ENCODE measurements at places on chromosomes 7 and 10.

GRCh38 chr10:83809001-83809400 is 330.3 kb upstream of the GHITM start:
- no peak overlapping the region for H3K27ac ChIP-seq
- H3K4me1 ChIP-seq = no peaks in the 10 kb centered on the region
- H3K36me3 ChIP-seq = no peaks in the 10 kb centered on the region
- no peaks in the 10 kb centered on the region for H3K27me3 ChIP-seq

DNA sequence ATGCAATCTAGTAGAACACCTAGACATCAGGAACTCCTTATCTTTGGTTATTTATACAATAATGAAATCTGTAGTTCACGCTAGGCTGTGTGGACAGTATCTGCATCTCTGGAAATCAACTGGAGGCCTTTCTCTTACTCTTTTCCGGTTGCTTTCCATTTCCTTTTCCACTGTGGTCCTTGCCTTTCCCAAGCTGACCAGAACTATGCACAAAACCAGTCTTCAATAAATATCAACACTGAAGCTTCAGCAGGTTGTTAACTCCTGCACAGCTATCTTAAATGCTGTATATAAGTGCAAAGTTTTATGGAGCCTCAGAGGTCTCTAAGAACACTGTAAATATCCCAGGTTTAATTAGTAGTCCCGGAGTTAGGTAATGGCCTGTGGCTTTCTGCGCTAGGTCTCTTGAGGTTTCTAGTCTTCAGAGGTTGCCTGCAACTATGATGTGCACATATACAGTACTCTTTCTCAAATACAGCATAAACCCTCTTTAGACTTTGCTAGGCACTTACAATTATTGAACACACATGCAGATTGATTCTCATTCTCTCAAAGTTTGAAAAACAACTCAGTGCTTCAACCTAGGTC is 2.4 kb downstream of the KLLN start:
- H3K27me3 ChIP-seq = no peaks in the 10 kb centered on the region
- peak overlapping the region; percentile 95 for H3K27ac ChIP-seq
- peak overlapping the region; percentile 91 for H3K4me3 ChIP-seq

- H3K27me3 ChIP-seq = peaks cover 41% of the 10 kb centered on the region
- no peak overlapping the region for H3K27ac ChIP-seq
- H3K36me3 ChIP-seq = no peaks in the 10 kb centered on the region
Observed at GRCh38 chr7:101201695-101202602, 1.1 kb upstream of the MOGAT3 start.

DNA sequence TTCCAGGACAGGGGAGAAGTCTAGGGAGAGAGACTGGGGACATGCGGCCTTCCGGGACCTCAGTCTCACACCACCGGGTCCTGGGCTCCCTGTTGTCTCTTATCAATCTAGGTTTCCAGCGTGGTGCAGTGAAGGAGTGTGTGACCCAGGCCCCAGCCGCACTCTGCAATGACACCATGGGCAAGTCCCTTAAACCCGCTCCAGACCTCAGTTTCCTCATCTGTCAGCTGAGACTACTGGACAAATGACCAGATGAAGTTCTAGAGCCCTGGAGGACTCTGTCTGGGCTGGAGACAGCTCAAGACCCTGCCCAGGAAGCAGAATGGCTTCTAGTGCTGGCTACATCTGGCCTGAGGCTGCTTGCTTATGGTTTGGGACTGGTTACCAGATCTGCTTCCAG is 20.1 kb upstream of the EIF5AL1 start:
- H3K27ac ChIP-seq = no peak overlapping the region
- no peak for DNase-seq
- H3K27me3 ChIP-seq = no peaks in the 10 kb centered on the region
- no peaks in the 10 kb centered on the region for H3K36me3 ChIP-seq

- no peaks in the 10 kb centered on the region for H3K4me1 ChIP-seq
- H3K4me3 ChIP-seq = no peak overlapping the region
- H3K27me3 ChIP-seq = peaks cover 26% of the 10 kb centered on the region
- no peaks in the 10 kb centered on the region for H3K36me3 ChIP-seq
- H3K27ac ChIP-seq = no peak overlapping the region
- peak; percentile 10 for DNase-seq
Observed at GRCh38 chr7:157519798-157520244, 183.0 kb downstream of the DNAJB6 start.

DNA sequence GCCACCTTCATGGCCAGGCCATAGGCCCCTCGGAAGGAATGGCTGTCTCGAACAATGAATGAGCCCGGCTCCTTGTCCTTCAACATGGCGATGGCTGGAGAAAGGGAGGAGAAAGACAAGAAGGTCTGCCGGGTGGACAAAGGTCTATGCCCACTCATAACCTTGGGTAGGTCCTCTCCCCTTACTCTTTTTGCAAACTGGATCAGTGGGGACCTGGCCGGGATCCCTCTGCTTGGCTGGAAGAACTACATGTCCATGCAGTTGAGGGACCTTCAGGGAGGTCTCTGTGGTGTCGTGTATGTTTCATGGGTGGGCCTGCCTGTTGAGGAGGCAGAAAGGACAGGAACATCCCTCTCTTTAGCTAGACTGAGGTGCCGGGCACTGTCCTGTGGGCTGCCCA is 284.8 kb downstream of the TNS3 start:
- no peaks in the 10 kb centered on the region for H3K4me1 ChIP-seq
- no peak overlapping the region for H3K4me3 ChIP-seq
- no peak overlapping the region for H3K27ac ChIP-seq
- no peak for DNase-seq
- H3K36me3 ChIP-seq = no peaks in the 10 kb centered on the region
- no peaks in the 10 kb centered on the region for H3K27me3 ChIP-seq
